GM04504 (cell line): ENCODE measurements at places on chromosomes 6 and 20.
A peak's percentile ranks its signal among the peaks of the same experiment; 100 is the strongest.

- no peak for DNase-seq
Observed at GRCh38 chr6:15255909-15256395, 10.1 kb downstream of the JARID2 start.

GRCh38 chr20:21571841-21572690 is 58.2 kb upstream of the NKX2-2 start:
- no peak for DNase-seq

- DNase-seq = no peak
Observed at GRCh38 chr6:15366003-15366535, 120.2 kb downstream of the JARID2 start.

- DNase-seq = no peak
Observed at GRCh38 chr20:5844063-5844681, 94.0 kb downstream of the SHLD1 start.

DNA sequence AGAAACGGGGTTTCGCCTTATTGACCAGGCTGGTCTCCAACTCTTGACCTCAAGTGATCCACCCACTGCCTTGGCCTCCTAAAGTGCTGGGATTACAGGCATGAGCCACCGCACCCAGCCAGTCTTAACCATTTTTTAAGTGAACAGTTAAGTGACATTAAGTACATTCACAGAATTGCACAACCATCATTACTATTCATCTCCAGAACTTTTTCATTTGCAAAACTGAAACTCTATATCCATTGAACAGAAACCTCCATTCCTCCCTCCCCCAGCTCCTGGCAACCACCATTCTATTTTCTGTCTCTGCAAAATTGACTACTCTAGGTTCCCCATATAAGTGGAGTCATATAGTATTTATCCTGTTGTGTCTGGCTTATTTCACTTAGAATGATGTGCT is 59.7 kb downstream of the PLCB4 start:
- DNase-seq = no peak

GRCh38 chr6:140766999-140767398 is 1365.7 kb upstream of the GJE1 start:
- no peak for DNase-seq

GRCh38 chr20:43375591-43375990 is 82.1 kb upstream of the SRSF6 start:
- no peak for DNase-seq

DNA sequence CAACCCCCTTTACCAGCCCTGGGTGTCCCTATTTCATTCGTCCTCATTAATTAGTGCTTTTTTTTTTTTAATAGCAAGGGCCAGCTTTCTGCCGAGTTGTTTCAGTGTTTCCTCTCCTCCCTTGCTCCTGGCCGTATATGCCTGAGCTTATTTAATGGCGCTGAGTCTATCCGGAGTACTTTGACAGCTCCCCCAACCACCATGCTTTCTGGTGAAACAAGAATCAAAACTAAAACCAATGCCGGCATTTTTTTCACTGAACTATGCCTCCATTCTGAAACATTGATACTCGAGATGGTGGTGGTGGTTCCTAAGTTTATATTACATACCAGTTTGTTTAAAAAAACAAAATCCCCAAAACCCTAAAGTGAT is 1.2 kb downstream of the DCBLD1 start:
- DNase-seq = no peak

DNA sequence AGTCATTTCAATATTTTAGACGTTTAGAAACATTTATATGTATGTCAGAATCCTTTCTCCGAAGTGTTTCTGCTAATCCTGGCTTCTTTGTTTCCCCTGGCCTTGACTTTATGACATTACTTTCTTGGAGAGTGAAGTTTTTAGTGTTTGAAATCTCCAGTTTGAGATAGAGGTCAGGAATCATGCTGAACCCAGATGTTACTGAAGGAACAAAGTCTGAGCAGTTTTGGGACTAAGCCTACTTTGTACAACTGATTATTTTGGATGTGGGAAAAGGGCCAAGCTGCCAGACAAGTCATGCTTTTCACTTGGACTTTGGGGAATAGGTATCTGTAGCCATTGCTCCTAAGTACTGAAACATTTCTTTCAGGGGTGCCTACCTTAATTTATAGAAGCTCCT is 2.3 kb downstream of the RNF144B start:
- DNase-seq = no peak

DNA sequence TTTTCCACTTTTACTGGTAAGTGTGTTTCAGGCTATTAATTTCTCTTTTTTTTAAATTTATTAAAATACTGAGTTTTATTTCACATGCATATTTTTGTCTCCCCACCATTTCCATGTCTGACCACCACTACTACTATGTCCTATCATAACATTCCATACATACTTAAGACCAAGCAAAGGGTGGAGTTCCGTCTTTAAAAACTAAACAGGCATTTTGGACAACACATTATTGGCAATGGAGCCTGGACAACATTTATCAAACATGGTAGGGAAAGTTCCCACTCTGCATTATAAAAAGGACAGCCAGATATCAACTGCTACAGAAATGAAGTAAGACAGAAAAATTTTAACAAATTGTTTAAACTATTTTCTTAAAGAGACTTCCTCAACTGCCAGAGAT is 91.9 kb downstream of the LMBRD1 start:
- no peak for DNase-seq

DNA sequence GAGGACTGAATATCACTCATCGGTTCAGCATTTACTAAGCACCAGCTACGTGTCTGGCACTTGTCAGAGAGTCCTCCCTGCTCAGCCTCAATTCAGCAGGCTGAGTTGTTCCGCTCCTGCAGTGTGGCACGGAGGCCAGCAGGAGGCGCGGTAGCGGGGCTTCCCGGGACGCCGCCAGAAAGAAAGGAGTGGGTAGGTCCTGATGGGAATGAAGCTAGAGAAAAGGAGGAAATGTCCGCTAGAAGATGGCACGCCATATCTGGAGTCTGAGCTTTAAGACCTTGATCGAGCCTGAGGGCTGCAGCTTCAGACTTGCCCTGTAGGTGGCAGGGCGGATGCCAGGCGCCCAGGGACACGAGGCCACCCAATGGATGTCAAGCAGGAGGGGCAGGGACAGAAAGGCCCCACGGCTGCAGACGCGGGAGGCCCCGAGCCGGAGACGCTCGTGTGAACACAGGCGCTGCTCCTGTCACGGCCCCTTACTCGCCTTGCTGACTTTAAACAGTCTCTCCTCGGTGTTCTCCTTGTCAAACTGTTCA is 18.7 kb downstream of the SERPINB6 start:
- peak; percentile 91 for DNase-seq

GRCh38 chr6:106360410-106360988 is at the start of gene CRYBG1:
Gene CRYBG1 (plus strand): TSS chr6:106360717. CDS start chr6:106360909, 192 bp downstream.
- DNase-seq = no peak

GRCh38 chr6:112800439-112800838 is 453.3 kb downstream of the RFPL4B start:
- no peak for DNase-seq

DNA sequence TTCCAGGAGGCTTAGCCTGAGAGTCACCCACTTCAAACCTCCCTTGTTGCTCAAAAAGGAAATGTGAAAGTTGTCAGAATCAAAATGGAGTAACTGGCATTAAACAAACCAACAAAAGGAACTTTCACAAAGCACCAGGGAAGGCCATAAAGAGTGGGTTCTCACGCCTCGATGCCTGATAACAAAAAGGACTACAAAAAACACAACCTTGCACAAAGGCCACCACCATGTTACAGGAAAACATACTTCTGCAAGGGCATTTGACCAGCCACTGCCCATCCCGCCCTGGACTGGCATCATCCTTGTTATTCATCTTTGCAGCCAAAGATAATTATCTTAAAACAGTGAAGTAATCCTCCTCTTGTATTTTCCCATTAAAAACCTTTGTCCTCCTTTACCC is 34.8 kb downstream of the RNASET2 start:
- no peak for DNase-seq

GRCh38 chr20:47951521-47951971 is 166.3 kb upstream of the SULF2 start:
- DNase-seq = no peak

DNA sequence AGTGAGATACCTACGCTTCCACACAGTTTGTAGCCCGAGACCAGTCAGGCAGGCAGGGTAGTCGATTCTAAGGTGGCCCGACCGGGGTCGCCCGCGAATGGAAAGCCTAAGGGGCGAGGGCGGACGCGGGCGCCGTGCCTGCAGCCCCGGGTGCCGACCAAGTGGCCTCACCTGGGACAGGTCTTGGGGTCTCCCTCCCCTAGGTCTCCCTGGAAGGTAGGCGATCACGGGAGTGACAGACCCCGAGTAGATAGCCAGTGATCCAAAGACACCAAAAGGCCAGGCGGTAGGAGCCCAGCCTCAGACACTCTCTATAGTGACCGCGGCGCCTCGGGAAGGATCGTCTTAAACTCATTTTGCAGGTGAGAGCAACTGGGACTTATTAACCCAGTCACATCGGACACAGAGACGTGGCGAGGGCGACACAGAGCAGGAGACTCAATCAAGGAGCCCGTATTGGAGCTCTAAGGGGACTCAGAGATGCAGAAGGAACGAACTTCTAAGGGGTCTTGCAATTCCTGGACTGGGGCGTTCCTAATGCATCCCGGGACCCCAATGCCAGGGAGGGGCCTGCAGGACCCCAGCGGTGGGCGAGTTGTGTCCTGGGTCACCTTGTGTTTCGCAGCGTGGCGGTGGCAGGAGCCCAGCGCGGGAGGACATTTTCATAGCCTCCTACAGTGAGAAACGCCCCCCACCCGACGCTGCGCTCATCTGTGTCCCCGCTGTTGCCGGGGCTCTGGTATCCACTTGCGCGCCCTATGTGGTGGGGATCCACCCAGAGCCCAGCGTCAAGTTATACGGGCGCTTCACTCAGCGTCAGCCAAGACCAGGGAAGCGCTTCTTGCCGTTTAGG is 2.1 kb upstream of the VSX1 start:
- DNase-seq = no peak

DNA sequence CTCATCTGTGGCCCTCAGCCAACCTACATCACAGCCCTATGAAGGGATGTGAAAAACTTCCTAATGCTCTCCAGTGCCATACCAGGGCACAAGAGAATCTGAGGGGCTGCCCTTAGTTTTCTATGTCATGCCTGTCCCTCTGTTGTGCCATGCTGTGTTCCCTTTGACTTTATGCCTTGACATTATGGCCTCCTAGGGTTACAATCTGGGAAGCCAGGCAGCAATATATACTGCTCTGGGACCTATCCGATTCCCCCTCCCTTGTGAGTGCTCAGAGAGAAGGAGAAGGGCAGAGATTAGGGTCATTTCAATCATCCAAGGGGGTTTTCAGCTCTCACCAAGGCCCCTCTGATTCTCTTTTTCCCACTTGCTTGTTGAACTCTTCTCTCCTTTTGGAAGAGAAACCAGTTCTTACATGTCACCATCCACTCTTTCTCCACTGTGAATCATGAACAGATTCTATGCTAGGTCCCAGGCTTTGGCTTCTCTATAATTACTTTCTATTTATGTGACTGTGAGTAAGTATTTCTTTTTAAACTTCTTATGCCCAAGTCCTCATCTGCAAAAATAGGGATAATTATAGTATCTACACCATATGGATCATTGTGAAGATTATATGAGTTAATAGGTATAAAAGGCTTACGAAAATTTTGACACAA is 14.2 kb upstream of the FRK start:
- no peak for DNase-seq

- DNase-seq = peak; percentile 3
Observed at GRCh38 chr6:99467509-99468106, 42.5 kb upstream of the PNISR start.

DNA sequence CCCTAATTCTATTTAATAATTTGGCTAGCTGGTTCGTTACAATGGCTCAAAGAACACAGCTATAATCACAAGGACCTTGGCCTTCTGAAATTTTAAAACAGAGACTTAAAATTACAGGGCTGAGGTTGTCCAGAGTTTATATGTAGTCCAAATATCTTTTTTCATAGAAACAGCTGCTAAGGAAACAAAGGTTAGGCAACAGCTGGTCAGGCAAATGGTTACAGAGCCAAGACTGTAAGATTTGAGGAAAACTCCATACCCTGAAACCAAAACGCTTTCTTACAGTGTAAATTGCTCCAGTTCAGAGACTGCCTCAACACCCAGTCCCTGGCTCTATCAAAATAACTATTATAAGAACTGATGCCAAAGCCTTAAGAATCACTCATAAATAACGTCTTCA is 9.7 kb upstream of the ARHGAP18 start:
- DNase-seq = no peak

DNA sequence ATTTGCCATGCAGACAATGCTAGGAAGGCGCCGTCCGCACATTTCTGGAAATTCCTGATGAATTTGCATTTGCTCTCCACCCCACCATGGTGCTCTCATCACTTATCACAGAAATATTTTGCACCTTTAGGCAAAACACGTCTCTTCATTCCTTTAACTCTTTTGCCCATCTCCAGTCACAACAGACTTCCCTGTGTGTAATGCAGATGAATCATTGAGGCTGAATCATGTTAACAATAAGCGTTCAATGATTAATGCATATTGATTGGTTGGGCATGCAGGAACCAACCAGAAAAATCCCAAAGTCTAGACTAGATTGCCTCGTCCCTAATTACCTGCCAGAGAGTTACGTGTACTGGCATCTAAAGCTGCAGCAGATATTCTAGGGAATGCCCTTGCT is 80.0 kb upstream of the ATXN1 start:
- DNase-seq = no peak

DNA sequence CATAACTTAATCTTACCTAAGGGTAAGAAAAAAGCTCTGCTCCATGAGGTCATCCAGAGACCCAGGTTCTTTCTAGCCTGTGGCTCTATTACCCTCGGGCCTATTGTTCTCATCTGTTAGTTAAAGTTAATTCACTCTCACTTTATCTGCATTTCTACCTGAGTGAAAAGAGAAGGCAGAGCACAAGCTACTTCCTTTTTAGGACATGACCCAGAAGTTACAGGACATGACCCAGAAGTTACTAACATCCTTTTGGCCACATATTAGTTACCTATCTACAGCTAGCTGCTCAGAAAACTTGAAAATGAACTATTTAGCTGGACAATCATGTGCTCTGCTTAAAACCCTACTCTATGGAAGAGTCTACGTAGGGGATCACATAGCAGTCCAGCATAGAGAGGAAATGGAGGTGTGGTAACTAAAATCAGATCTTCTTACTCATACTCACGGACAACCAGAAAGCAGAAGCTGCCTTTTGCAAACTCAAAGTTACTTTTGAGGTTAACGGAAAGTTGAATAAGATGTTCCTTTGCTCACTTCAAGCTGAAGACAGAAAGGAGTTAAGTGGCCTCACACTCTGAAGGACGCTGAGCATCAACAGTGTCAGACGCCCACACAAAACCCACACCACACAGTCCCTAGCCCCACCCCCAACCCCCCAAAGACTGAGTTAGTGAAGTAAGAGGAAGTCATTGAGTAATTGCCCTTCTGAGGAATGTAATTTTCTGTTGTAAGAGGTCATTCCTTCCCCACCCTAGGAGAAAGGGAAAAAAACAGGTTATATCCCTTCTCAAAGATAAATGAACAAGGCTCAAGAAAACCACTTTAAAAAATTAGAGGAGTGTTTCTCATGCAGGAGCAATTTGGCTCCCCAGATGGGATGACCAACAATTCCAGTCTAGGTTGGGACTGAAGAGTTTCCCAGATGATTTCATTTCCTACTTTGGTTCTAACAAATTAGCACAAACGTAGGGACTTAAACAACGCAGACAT is 45.9 kb upstream of the TAB2 start:
- DNase-seq = no peak
